ENCODE measurements at places on chromosomes 12 and 14. TPM values are rescaled to one million over a fixed set of nuclear protein-coding genes. Genes with fewer than 3 reads are reported as not detected.

Gene DACT1
- polyA plus RNA-seq, result 33.3 TPM

Gene ADAM21
- polyA plus RNA-seq, result 0.93 TPM

Gene OR4E2
- polyA plus RNA-seq, result 0.05 TPM

Gene TEX22
- 1.4 TPM for polyA plus RNA-seq

Gene NPAS3
- 8.7 TPM for polyA plus RNA-seq

Gene GYS2
- 0.17 TPM for polyA plus RNA-seq

Gene P2RX7
- 1.0 TPM for polyA plus RNA-seq

Gene KLRD1
- polyA plus RNA-seq, result 0.37 TPM

Gene KRT6B
- not detected for polyA plus RNA-seq

Gene TDRD9
- polyA plus RNA-seq, result 7.2 TPM

Gene KRT73
- polyA plus RNA-seq, result not detected

Gene CDK17
- polyA plus RNA-seq, result 45.7 TPM

Gene IL31
- polyA plus RNA-seq, result not detected

Gene ACIN1
- polyA plus RNA-seq, result 365 TPM

Gene COL2A1
- polyA plus RNA-seq, result 50.3 TPM

Gene SRRM4
- 0.02 TPM for polyA plus RNA-seq

Gene PKP2
- polyA plus RNA-seq, result 25.4 TPM

Gene HOTAIR
- 2.2 TPM for polyA plus RNA-seq

Gene AMN
- 23.0 TPM for polyA plus RNA-seq

Gene AMDHD1
- polyA plus RNA-seq, result 1.5 TPM

Gene SLC7A8
- 92.4 TPM for polyA plus RNA-seq

Gene BDKRB1
- polyA plus RNA-seq, result 0.52 TPM

Gene ING4
- 109 TPM for polyA plus RNA-seq

Gene SUSD6
- 22.8 TPM for polyA plus RNA-seq

Gene GDF3
- 0.48 TPM for polyA plus RNA-seq

Gene EPYC
- polyA plus RNA-seq, result not detected

Gene KCNA5
- 1.9 TPM for polyA plus RNA-seq

Gene CEP83
- 48.2 TPM for polyA plus RNA-seq

Gene SERPINA12
- polyA plus RNA-seq, result 0.91 TPM

Gene HOXC13
- 0.05 TPM for polyA plus RNA-seq

Gene MYF5
- not detected for polyA plus RNA-seq

Gene NKX2-1
- not detected for polyA plus RNA-seq

Gene KRT74
- not detected for polyA plus RNA-seq

Gene METAP2
- 171 TPM for polyA plus RNA-seq

Gene CFAP54
- polyA plus RNA-seq, result 4.4 TPM

Gene DDHD1
- 17.6 TPM for polyA plus RNA-seq

Gene NAP1L1
- polyA plus RNA-seq, result 994 TPM

Gene KRT75
- polyA plus RNA-seq, result not detected

Gene CMKLR1
- 3.1 TPM for polyA plus RNA-seq

Gene ABCC9
- 30.3 TPM for polyA plus RNA-seq

Gene ASIC1
- 5.8 TPM for polyA plus RNA-seq

Gene CPNE6
- 0.18 TPM for polyA plus RNA-seq

Gene CEBPE
- 0.08 TPM for polyA plus RNA-seq

Gene LHX5
- polyA plus RNA-seq, result not detected

Gene CHGA
- not detected for polyA plus RNA-seq

Gene ACTR10
- 112 TPM for polyA plus RNA-seq

Gene HOXC4
- 55.5 TPM for polyA plus RNA-seq

Gene GMPR2
- 121 TPM for polyA plus RNA-seq

Gene DBX2
- polyA plus RNA-seq, result 0.08 TPM

Gene CCDC38
- 1.1 TPM for polyA plus RNA-seq

Gene MLXIP
- 43.0 TPM for polyA plus RNA-seq

Gene FAM186B
- polyA plus RNA-seq, result 3.1 TPM

Gene SDS
- 0.23 TPM for polyA plus RNA-seq

Gene TAS2R9
- not detected for polyA plus RNA-seq

Gene CALCOCO1
- 137 TPM for polyA plus RNA-seq

Gene LRP1
- 64.5 TPM for polyA plus RNA-seq

Gene SLC48A1
- 57.5 TPM for polyA plus RNA-seq

Gene SPIC
- polyA plus RNA-seq, result not detected
